ENCODE measurements at places on chromosomes 16 and 17.

DNA sequence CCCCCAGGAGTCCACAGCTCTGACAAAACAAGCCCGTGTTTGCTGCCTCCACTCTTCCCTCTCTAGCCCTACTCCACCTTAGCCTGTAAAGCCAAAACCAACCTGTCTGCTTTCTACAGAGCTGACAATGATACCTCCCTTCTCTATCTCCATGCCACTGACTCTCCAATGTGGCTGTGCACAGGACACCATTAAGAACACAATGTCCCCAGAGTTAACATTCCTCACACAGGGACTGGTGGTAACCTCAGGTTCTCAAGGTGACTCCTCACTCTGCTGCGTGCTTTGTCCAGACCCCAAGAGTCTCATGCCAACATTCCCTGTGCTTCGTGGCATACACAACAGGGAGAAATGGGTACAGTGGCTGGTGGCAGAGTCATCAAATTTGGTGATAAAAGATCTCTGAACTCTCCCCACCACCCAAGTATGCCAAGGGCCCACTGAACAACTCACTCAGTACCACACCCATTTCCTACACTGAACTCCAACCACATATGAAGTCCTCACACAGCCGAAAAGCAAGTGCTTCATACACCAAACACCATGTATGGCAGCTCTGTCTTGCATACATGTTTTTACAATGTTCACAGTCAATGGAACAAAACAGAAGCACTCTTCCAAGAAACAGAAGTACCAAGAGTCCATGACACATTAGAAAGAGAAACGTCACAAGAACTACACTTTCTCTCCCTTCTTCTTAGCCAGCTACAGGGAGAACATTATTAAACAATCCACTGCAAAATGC is 21.1 kb downstream of the CSNK2A2 start:
- no peak for DNase-seq

GRCh38 chr17:77720946-77721845 is 237.3 kb upstream of the TNRC6C start:
- no peak for DNase-seq

- DNase-seq: no peak
Observed at GRCh38 chr17:29089601-29090044, 46.7 kb downstream of the PIPOX start.

GRCh38 chr16:65531475-65531874 is 409.6 kb upstream of the CDH11 start:
- DNase-seq: no peak
